ENCODE measurements at places on chromosomes 4 and X.

- no peak for DNase-seq
Measured at GRCh38 chrX:101785142-101785541, 125.5 kb upstream of the ARMCX2 start.

- no peak for DNase-seq
Measured at GRCh38 chrX:37896511-37896890, 49.1 kb upstream of the DYNLT3 start.

GRCh38 chr4:153113838-153114105, 90.5 kb upstream of the TRIM2 start:
- no peak for DNase-seq

- no peak for DNase-seq
Measured at GRCh38 chr4:108094923-108095482, 73.7 kb downstream of the LEF1 start.

- DNase-seq = no peak
Measured at GRCh38 chr4:101695176-101695575, 95.4 kb upstream of the BANK1 start.

DNA sequence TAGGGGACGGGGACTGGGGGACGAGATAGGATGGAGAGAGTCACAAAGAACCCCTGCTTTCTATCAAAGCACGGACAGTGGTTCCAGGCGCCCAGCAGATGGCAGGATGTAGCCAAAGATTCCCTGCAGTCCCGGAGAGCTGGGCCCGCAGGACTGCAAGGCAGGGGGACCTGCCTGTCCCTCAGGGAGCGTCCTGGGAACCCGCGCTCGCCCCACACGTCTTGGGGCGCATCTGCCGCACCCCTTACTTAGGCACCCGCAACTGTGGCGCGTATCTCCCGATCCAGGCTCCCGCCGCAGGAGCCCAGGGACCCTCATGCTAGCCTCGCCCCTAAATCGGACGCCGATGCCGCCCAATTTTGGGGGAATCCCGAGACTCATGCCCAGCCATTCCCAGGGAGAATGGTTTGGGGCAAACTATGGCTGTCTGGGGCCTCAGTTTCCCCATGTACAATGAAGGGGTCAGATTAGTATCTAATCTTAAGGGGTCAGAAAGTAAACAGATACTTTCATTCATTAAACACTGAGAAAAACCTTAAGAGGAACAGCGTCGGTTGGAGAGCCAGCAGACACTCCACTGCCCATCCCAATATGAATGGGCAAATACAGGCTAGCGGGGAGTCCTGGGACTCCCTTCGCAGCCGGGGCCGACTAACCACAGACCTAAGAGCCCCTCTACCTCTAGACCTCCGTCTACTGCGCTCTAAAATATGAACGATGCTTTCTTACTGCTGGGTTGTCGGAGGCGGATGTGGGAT, 581 bp upstream of the STK32B start:
- DNase-seq = no peak

- no peak for DNase-seq
Measured at GRCh38 chr4:101693842-101694398, 96.6 kb upstream of the BANK1 start.

DNA sequence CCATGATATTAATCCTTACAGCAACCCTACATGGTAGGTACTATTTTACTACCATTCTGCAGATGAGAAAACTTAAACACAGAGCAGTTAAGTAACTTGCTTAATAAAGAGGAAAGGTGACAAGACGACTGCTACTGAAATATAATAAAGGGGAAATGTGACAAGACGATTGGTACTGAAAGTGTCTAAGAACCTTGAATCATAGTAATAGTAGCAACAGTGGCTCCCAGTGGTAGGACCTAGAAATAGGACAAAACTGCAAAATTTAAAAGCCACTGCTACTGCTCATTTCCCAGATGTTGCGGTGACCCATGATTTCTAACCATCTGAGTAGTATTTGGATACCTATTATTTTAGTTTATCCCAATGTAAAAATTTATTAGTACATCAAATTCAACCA, 89.5 kb downstream of the TASL start:
- no peak for DNase-seq

- no peak for DNase-seq
Measured at GRCh38 chr4:165604181-165604580, 225.4 kb downstream of the CPE start.

DNA sequence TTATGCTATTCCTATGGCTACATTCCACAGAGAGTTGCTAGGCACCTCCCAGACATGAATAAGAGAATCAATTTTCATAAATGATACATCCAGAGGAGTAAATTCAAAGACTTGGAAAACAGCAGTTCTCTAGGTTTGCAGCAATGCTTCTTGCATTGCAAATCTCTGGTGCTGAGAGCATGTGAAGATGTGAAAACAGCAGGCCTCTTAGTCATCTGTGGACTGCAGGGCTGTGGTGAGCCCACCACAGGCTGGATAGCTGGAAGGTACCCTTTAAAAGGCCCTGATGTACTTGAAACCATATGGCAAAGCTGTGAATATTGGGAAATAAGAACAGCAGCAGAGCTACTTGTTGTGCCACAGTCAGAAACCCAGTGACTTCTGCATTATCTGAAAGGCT, 2135.9 kb downstream of the ARAP2 start:
- no peak for DNase-seq

DNA sequence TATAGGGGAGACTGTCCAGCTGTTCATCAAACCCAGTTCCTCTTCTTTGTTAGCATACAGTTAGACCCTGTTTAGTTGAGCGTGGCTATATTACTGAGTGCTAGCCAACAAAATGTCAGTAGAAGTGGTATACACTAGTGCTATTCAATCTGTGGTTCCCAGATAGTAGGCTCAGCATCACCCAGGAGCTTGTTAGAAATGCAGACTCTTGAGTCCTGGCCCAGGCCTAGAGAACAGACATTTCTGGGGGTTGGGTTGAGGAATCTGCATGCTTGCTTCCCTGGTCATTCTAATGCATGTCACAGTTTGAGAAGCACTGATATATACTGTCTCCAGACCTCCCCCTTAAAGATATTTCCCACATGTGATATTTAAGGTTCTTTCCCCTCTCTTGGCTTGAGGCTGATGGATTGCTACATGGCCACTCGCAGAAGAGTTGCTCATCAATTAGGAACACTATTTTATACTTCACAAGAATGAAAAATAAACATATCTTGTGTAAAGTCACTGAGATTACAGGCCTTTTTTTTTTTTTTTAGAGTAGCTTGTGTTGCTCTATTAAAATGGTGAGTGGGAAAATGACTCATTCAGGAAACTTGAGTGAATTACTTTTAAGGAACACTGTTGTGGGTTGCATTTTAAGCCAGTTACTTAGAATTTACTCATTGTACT, 289.0 kb downstream of the STIM2 start:
- no peak for DNase-seq

GRCh38 chr4:125681240-125681639, 366.5 kb downstream of the FAT4 start:
- DNase-seq = no peak

- DNase-seq = no peak
Measured at GRCh38 chr4:169115897-169116254, 105.8 kb upstream of the CBR4 start.

GRCh38 chrX:110015032-110015431, 12.1 kb downstream of the TMEM164 start:
- DNase-seq = no peak

DNA sequence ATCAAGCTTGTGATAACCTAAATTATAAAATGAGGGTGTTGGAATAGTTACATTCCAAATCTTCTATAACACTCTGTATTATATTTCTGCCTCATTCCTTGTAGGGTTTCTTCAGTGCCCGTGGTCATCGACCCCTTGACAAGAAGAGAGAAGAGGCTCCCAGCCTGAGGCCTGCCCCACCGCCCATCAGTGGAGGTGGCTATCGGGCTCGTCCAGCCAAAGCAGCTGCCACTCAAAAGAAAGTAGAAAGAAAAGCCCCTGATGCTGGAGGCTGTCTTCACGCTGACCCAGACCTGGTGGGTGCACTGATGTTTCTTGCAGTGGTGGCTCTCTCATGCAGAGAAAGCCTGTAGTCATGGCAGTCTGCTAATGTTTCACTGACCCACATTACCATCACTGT, 2.9 kb downstream of the FGB start:
- no peak for DNase-seq

DNA sequence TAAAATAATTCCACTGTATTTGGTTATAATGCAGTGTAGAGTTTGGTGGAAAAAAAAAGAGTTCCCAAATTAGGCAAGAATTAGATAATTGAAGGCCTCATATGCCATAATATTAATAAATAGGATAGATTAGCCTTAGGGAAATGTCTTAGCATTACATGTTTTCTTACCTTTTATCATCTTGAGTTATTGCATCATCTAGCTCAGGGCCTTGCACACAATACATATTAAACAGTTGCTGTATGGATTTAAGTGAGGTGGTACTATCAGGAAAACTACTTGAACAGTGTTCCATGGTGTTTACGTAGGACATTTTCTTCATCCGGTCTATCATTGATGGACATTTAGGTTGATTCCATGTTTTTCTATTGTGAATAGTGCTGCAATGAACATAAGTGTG, 419.4 kb downstream of the EPHA5 start:
- no peak for DNase-seq

DNA sequence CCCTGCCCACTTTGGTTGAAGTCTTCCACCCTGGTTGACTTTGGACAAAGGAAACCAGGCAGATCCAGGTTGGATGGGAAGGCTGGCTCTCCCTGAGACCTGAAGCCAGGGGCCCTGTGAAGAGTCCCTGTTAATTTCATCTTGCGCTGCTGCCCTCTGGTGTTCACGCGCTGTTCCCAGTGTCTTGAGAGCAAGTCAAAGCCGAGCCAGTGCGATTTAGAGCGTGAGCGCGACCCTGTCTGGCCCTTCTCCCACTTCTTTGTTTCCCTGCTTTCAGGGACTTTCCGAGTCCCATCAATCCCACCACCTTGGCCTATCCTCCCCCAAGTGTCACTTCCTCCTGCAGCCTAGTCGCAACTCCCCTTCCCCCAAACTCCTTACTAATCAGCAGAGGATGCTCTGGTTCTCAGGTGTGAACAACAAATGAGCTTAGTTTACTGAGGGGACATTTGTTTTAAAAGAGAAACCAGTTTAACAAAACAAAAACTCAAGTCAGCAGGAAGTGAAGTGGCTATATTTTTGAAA, 25.8 kb upstream of the CHRNA9 start:
- DNase-seq = no peak

DNA sequence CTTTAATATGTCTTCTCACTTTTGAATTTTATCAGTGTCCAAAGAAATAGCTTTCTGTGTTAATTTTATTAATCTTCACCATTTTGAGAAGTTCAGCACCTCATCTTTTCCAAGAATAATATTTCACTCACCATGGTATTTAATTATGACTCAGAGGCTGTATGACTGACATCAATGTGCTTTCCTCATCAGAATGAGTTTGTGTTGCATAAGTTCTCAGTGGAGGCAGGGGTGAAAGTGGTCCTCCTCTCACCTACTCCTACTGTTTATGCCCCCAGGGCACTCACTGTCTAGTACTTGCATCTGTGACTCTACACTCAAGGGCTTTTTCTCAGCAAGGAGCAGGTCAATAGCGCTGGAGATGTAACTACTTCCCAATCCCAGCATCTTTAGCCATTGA, 905.3 kb upstream of the INTU start:
- no peak for DNase-seq

DNA sequence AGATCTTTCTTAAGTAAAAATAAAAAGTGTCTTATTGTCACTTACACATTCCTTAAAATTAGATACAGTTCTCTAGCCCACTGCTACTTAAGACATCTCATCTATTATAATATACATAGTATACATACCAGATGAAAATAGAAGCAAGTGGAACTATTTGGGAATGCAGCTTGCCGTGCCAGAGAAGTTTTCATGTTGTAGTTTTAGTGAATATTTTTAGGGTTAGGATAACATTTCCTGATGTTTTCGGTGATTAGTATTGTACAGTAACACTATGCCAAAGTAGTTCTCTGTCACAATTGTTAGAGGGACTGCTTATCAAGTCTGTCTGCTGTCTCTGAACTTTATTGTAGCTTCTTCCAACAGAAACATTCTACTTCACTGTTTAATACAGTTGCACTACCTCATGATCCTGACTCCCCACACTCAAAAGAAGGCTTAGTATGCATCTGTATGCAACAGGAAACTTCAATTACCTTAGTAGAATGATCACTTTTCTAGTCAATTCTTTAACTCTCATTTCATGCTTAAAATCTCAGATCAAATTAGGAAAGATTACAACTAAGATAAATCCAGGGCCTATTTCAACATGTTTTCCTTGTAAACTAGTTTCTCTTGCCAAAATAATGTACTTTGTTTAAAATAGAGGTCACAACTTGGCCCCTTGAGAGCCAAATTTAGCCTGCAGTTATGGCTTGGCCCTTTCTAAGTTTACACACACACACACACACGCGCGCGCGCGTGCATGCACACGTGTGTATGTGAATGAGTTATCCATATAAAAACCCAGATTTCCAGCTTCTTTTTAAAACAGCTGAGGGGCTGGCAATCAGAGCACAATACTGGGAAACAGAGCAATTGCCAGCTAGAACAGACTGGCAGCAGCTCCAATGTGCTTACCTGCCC, 42.3 kb upstream of the SRPX start:
- DNase-seq = no peak

GRCh38 chrX:110123331-110123782, 120.4 kb downstream of the TMEM164 start:
- no peak for DNase-seq

- no peak for DNase-seq
Measured at GRCh38 chrX:108001218-108001814, 19.1 kb upstream of the TEX13B start.

GRCh38 chr4:52604215-52604614, 54.9 kb downstream of the USP46 start:
- DNase-seq = no peak

DNA sequence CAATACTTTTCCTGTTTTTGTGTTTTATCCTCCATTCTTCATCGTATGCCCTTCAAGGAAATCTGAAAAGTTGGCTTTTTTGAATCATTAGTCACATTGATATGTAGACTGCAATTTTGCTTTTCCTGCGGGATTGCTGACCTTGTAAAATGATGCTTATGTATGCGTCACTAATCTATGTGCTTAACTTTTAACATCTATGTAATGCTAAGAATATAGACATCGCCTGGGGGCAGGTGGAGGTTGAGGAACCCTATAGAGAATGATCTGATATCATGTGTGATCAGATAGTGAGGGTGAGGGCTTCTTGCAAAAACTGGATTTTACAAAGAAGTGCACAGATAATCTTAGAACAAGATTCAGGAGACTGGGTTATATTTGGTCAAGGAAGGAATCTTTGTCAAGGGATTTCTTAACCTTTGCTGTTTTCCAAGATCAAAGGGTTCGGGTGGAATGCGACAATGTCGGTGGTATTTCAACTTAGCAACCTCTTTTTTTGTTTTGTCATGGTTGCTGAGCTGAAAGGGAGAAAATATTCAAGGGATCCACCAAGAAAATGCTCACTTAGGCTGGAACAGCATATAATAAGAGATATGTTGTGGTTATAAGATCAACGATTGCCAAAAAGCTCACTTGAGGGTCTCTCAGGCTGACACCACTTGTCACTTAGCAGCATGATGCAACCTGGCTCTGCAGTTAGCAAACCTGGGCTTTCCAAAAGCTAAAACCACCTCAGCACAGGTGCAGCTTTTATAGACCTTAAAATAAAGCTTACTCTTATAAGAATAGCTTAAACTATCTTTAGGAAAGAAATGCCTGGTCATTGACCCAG, 70.6 kb upstream of the PUDP start:
- DNase-seq = no peak

- no peak for DNase-seq
Measured at GRCh38 chr4:141801558-141801957, 165.2 kb downstream of the IL15 start.

- no peak for DNase-seq
Measured at GRCh38 chrX:38489341-38489740, 72.0 kb upstream of the TSPAN7 start.
